ENCODE measurements at places on chromosomes 13 and 19.

DNA sequence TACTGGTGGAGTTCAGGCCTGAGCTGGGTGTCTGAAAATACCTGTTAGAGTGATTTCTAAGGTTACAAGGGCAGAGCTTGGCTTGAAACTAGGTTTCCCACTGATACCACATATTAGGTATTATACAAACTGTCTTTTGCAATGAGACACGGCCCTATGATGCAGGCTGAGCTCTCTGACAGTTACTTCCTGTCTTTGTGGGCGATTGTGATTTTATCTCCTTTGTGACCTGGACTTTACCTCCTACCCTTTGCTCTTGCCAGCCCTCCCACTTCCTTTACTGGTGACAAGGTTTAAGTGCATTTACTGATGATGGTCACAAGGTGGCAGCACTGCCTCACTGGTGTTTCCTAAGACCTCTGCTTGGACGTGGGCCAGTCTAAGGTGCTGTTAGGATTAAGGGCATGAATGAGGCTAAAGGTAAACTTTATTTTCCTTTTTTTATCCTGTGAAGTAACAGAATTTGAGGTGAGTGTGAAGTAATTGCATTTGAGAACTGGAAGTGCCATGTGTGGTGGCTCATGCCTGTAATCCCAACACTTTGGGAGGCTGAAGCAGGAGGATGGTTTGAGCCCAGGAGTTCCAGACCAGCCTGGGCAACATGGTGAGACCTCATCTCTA, 7.7 kb upstream of the CXCL17 start:
- peak; percentile 75 for DNase-seq

DNA sequence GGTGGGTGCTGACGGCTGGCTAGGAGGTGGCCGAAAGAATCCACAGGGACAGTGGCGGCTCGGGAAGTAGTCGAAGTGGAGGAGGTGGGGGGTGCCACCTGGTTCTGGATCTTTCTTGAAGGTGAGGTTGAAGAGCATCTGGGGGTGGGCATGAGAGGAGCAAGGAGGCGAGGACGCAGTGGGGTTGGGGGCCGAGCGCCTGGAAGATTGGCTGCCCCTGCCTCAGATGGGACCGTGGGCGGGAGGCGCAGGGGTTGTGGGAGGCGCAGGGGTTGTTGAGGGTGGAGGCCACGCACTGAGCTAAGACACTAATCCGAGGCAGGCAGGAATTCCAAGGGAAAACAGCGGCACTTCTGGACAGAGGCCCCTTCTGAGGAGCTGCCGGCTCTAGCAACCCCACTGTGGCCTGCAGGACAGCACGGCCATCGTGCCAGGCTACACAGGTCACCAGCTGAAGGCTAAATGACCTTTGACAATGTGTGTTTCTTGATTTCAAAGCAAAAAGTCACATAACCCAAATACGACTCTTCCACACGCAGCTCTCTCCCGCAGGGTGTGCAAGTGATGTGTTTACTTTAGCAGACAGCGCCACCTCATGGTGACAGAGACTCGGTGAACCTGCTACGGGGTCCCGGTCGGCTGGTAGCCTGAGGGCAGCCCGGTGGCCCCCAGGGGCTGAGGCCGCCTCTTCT, 44.1 kb upstream of the RANBP3 start:
- peak; percentile 88 for DNase-seq

GRCh38 chr19:10662384-10663251, 8.5 kb downstream of the ILF3 start:
- no peak for DNase-seq

GRCh38 chr19:50252111-50252886, 48.9 kb downstream of the MYH14 start:
- DNase-seq = peak; percentile 85

- no peak for DNase-seq
Observed at GRCh38 chr19:16849168-16849567, 20.0 kb downstream of the SIN3B start.

DNA sequence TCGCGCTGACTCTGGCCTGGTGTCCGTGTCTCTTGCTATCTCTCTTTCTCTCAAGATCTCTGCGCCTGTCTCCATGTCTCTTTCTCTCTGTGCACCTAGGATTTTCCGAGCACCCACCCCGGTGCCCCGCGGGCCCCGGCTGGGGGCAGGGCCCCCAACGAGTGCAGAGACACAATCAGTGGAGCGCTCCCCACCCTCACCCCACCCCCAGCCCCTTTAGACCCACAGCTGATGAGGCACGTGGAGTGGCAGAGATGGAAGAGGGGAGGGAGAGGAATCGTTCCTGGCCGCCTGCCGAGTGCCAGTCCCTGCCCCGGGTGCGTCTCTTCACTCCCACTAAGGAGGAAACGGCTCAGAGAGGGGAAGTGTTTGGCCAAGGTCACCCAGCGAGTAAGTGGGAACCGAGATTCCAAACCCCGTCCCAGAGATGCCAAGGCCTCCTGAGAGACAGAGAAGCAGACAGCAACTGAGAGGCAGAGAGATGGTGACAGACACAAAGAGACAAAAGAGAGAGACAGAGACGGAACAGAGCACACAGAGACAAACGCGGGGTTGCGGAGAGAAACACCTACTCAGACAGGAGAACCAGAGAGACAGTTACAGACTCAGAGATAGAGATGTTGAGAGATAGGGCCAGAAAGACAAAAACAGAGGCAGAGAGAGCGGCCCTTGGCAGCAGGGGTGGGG, 626 bp upstream of the BCL3 start:
- peak; percentile 72 for DNase-seq

DNA sequence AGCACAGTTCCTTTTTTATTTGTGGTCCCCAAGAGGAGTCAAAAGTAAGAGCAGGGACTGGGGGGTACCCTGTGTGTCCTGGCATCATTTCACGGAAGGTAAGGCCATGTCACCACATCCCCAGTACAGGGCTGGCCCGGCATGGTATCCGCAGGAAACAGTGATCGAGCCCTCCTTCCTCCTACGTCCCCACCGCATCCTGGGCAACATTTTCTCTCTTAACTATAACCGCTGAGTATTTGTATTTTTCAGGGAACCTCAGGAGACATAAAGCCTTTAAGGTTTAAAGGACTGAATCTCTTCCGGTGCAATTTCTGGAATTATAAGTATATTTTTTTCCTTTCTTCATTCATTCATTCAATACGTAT, 13.6 kb upstream of the LATS2 start:
- DNase-seq = peak; percentile 70

DNA sequence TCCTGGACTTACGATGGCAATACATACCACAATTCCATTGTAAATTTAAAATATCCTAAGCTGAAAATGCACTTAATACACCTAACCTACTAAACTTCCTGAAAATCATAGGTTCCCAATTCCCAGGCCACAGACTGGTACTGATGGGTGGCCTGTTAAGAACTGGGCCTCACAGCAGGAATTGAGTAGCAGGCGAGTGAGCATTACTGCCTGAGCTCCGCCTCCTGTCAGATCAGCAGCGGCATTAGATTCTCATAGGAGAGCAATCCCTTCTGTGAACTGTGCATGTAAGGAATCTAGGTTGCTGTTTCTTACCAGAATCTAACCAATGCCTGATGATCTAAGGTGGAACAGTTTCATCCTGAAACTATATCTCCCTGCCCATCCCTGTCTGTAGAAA, 1670.2 kb upstream of the PCDH20 start:
- no peak for DNase-seq

Measured in activated CD8-positive, alpha-beta memory T cell treated with anti-CD3 and anti-CD28 coated beads, Interleukin-2, amount 50 U/mL, for 48 hours (primary cell).